ENCODE measurements at places on chromosomes 4 and X.

GRCh38 chrX:24646745-24647182 is 383 bp downstream of the PCYT1B start:
- H3K27ac ChIP-seq: no peak overlapping the region
- DNase-seq: no peak
- H3K27me3 ChIP-seq: no peaks in the 10 kb centered on the region
- no peaks in the 10 kb centered on the region for H3K4me1 ChIP-seq
- H3K4me3 ChIP-seq: peak overlapping the region; percentile 2
- H3K36me3 ChIP-seq: no peaks in the 10 kb centered on the region

DNA sequence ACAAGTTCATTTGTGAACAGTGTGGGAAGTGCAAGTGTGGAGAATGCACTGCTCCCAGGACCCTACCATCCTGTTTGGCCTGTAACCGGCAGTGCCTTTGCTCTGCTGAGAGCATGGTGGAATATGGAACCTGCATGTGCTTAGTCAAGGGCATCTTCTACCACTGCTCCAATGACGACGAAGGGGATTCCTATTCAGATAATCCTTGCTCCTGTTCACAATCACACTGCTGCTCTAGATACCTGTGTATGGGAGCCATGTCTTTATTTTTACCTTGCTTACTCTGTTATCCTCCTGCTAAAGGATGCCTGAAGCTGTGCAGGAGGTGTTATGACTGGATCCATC is 5.5 kb downstream of the SPRY1 start:
- no peak for DNase-seq
- H3K27ac ChIP-seq: no peak overlapping the region
- H3K27me3 ChIP-seq: no peaks in the 10 kb centered on the region
- no peaks in the 10 kb centered on the region for H3K36me3 ChIP-seq
- peaks cover 18% of the 10 kb centered on the region for H3K4me1 ChIP-seq

DNA sequence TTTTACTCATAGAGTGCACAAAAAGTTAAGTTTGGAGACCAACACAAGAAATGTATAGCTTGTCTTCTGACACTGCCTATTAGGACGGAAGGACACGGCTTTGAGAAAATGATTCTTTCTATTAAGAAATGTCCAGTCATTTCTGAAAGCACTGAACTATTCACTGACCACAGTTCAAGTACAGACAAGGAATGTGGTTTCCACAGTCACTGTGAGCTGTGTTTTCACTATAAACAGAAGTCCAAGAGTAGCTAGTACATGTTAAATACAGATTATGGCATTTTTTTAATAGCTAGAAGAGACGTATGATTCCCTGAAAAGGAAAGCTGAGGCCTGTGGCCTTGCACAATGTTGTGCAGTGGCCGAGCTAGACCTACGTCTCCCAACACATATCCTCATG is 115.1 kb upstream of the GPM6A start:
- no peaks in the 10 kb centered on the region for H3K4me1 ChIP-seq
- H3K4me3 ChIP-seq: no peak overlapping the region
- H3K27ac ChIP-seq: no peak overlapping the region
- H3K27me3 ChIP-seq: no peaks in the 10 kb centered on the region
- no peak for DNase-seq

GRCh38 chr4:138039010-138039409 is 203.1 kb downstream of the SLC7A11 start:
- no peaks in the 10 kb centered on the region for H3K27me3 ChIP-seq
- no peaks in the 10 kb centered on the region for H3K4me1 ChIP-seq

- H3K27ac ChIP-seq: no peak overlapping the region
- H3K27me3 ChIP-seq: no peaks in the 10 kb centered on the region
- no peaks in the 10 kb centered on the region for H3K4me1 ChIP-seq
- H3K4me3 ChIP-seq: no peak overlapping the region
- H3K36me3 ChIP-seq: no peaks in the 10 kb centered on the region
- no peak for DNase-seq
Measured at GRCh38 chrX:56974408-56974807, 20.9 kb downstream of the SPIN3 start.

DNA sequence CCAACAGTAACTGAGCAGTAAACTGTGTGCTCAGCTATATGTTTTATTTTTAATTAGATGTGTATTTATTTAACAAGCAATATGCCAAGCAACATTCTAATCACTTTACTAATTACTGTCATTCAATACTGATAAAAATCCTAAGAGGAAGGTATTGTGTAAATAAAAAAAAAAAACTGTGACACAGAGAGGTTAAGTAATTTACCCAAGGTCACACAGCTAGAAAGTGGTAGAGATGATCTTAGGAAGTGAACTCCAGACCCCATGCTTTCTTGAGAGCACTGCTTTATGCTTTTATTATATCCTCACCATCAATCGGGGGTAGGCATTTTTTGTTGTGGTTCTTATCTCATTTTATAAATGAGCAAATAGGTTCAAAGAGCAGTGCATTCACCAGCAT is 417.1 kb downstream of the RAB28 start:
- H3K27ac ChIP-seq: no peak overlapping the region
- no peaks in the 10 kb centered on the region for H3K4me1 ChIP-seq
- no peaks in the 10 kb centered on the region for H3K36me3 ChIP-seq
- no peak for DNase-seq
- no peaks in the 10 kb centered on the region for H3K27me3 ChIP-seq

GRCh38 chr4:2754848-2755819 is 1.0 kb downstream of the TNIP2 start:
- H3K4me1 ChIP-seq: peaks cover 14% of the 10 kb centered on the region
- DNase-seq: no peak
- H3K36me3 ChIP-seq: peaks cover 6% of the 10 kb centered on the region
- no peaks in the 10 kb centered on the region for H3K27me3 ChIP-seq
- peak overlapping the region; percentile 82 for H3K27ac ChIP-seq

GRCh38 chrX:109485470-109486340 is 3.8 kb upstream of the GUCY2F start:
- no peaks in the 10 kb centered on the region for H3K27me3 ChIP-seq
- no peak overlapping the region for H3K27ac ChIP-seq
- no peaks in the 10 kb centered on the region for H3K36me3 ChIP-seq
- DNase-seq: peak; percentile 30
- H3K4me1 ChIP-seq: no peaks in the 10 kb centered on the region
- no peak overlapping the region for H3K4me3 ChIP-seq

DNA sequence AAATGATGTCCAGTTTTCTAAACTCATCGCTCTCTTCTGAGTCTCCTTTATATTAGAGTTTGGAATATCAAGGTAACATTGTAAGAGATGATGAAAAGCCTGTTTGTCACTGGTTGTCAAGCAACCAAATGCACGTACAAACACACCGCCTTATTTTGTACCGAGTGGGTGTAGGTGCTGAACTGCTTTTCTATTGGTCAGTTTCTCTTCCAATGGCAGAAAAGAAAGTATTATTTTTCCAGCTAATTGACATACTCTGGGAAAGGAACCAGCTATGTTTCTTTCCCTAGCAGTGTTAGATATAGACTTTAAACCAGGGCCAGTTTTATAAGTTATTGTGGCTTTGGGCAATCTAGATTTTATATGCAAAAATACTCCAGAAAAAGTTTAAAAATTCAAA is 6.6 kb upstream of the PPM1K start:
- no peaks in the 10 kb centered on the region for H3K4me1 ChIP-seq
- DNase-seq: no peak
- no peaks in the 10 kb centered on the region for H3K27me3 ChIP-seq
- no peaks in the 10 kb centered on the region for H3K36me3 ChIP-seq
- no peak overlapping the region for H3K4me3 ChIP-seq
- H3K27ac ChIP-seq: no peak overlapping the region

DNA sequence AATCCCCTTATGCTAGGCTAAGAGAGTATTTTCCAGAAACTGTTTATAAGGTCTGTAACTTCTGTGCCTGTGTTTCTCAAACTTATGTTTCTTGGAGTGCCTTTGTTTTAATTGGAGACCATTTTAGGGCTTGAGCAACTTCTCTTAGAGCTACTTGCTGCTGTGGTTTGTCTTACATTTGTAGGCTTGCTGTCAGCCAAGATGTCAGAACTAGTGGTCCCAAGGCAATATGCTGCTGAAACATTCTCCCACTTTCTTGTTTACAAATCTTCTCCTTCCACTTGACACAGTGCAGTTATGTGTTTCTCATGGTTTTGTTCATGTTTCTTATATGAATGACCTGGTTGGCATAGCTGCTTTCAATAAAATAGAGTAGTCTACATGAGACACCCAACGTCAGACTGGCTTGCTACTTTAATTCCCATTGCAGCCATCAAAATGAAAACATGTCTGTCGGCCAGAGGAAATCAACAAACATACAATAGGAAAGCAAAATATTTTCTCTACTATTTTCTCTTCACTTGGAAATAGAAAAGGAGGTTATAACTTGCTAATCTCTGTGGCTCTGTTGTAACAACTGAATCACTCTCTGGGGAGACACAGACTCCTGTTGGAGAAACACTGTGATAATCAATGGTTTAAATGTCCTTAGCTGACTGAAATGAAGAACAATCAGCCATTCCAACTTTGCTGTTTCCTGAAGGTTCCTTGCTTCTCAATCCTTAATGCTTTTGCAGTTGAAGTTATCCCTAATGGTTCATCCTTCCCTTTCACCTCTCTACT is 426.4 kb downstream of the PDGFC start:
- H3K27ac ChIP-seq: no peak overlapping the region
- no peaks in the 10 kb centered on the region for H3K4me1 ChIP-seq
- H3K27me3 ChIP-seq: no peaks in the 10 kb centered on the region
- H3K36me3 ChIP-seq: no peaks in the 10 kb centered on the region
- no peak for DNase-seq

DNA sequence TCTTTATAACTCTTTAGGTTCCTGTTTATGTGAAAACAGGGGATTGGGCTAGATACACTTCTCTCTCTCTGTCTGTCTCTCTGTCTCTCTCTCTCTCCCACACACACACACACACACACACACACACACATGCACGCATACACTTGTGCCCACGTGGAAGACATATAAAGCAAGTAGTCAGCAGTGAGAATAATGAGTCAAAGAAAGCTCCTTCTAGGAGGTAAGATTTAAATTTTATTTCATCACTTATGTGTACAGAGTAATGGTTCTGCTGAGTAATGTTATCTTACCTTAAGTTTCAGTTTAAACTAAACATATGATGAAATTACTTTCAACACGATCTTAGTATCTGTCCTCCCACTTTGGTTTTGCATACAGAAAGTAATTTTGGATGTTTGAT is 243.0 kb upstream of the TEX13A start:
- H3K4me3 ChIP-seq: no peak overlapping the region
- no peak for DNase-seq
- no peaks in the 10 kb centered on the region for H3K27me3 ChIP-seq
- no peaks in the 10 kb centered on the region for H3K36me3 ChIP-seq
- no peak overlapping the region for H3K27ac ChIP-seq
- no peaks in the 10 kb centered on the region for H3K4me1 ChIP-seq

- no peak overlapping the region for H3K27ac ChIP-seq
- no peaks in the 10 kb centered on the region for H3K4me1 ChIP-seq
- DNase-seq: no peak
- no peak overlapping the region for H3K4me3 ChIP-seq
Measured at GRCh38 chrX:100944601-100945000, 15.9 kb upstream of the XKRX start.

- no peak overlapping the region for H3K4me3 ChIP-seq
- no peak for DNase-seq
- no peaks in the 10 kb centered on the region for H3K4me1 ChIP-seq
- no peaks in the 10 kb centered on the region for H3K36me3 ChIP-seq
- H3K27ac ChIP-seq: no peak overlapping the region
Measured at GRCh38 chr4:11831739-11832138, 403.0 kb upstream of the HS3ST1 start.

DNA sequence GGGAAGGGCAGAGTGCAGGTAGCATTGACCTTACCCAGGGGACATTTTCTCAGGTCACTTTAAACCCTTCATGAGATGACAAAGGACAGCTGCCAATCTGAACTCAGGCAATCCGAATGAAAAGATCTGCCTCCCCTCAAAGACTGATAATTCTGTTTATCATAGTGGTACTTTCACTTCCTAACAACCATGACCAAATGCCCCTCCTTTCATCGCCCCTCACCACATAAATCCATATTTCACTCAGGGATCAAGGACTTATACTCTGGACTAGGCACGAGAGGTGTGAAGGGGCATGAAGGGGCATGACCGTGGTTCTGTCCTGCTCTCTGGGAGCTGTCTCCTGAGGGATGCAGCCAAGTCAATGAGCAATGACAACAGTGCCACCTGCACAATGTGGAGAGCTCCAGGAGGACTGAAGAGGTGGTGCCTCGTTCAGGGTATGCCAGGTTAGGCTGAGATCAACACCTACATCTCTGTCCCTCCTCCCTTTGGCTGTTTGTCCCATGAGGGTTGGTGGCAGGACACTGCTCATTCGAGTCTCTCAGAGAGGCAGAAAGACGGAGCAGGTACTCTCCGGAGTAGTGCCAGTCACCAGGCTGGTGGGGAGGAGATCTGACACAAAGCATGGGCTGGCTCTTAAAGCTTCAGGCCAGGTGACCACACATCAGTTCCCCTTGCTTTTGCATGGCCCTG is 12.5 kb downstream of the HS3ST1 start:
- no peak for DNase-seq
- H3K4me1 ChIP-seq: no peaks in the 10 kb centered on the region
- no peaks in the 10 kb centered on the region for H3K27me3 ChIP-seq
- no peaks in the 10 kb centered on the region for H3K36me3 ChIP-seq
- H3K4me3 ChIP-seq: no peak overlapping the region
- H3K27ac ChIP-seq: no peak overlapping the region

GRCh38 chrX:38260231-38260630 is 39.6 kb upstream of the SRPX start:
- no peak overlapping the region for H3K27ac ChIP-seq
- no peaks in the 10 kb centered on the region for H3K4me1 ChIP-seq
- no peak for DNase-seq
- H3K36me3 ChIP-seq: no peaks in the 10 kb centered on the region
- no peak overlapping the region for H3K4me3 ChIP-seq

GRCh38 chr4:156560701-156561100 is 410.9 kb downstream of the PDGFC start:
- no peaks in the 10 kb centered on the region for H3K4me1 ChIP-seq
- no peak overlapping the region for H3K4me3 ChIP-seq
- H3K27me3 ChIP-seq: no peaks in the 10 kb centered on the region
- H3K27ac ChIP-seq: no peak overlapping the region

- no peaks in the 10 kb centered on the region for H3K4me1 ChIP-seq
- no peak overlapping the region for H3K27ac ChIP-seq
- DNase-seq: no peak
Measured at GRCh38 chr4:150236626-150237025, 158.4 kb downstream of the DCLK2 start.

DNA sequence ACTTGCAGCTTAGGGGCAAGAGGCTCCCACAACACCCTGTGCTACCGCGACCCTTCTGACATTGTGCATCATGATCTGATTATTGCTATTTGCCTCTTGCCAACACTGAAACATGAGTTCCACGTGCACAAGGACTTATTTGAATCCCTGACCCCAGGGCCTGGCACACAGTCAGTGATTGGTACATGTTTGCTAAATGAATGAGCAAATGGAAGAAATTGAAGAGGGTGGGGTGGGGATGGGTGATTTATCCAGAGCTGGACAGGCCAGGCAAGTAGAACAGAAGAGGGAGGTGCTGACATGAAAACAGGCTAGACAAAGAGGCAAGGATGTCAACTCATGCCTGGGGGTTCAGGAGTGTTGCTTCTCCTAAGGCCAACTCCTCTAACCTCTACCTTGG is 24.9 kb upstream of the RPL39 start:
- H3K36me3 ChIP-seq: no peaks in the 10 kb centered on the region
- no peak for DNase-seq
- no peaks in the 10 kb centered on the region for H3K27me3 ChIP-seq
- no peaks in the 10 kb centered on the region for H3K4me1 ChIP-seq

Data from effector memory CD4-positive, alpha-beta T cell (primary cell).